ENCODE measurements at places on chromosomes 13 and 19.
A peak's percentile ranks its signal among the peaks of the same experiment; 100 is the strongest.

DNA sequence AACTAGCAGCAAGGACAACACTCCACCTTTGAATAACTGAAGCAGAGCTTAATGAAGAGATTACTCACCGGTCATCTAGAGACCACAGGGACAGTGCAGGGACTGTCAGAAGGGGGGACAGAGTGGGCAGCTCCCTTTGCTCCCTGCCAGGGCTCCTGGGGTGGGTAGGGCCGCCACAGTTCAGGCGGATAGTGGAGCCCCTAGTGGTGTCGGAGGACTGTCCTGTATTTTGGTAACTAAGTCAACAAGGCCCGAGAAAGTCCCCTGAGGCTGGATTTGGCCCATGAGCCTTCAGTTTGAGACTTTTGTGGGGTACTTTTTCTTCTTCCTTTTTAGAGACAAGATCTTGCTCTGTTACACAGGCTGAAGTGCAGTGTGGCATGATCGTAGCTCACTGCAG is 44.6 kb downstream of the GJA3 start:
- DNase-seq = no peak

- no peak for DNase-seq
Measured at GRCh38 chr13:76836311-76836710, 49.9 kb downstream of the KCTD12 start.

DNA sequence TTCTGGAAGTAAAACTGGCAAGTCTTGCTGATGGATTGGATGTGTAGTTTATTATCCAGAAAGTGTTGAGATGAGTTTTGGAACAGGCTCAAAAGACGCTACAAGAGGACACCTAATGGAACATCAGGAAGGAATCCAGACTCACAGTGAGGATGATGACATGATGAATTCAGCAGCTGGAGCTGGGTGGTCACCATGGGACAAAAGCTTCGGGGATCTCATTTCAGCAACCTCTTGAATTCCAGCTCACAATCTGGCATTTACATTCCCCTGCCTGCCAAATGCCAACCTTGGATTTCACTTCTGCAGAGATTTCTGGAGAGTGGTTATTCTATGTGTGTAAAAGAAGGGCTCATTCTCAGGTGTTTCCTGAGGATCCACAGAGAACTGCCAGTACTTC is 288.0 kb upstream of the TMTC4 start:
- no peak for DNase-seq

- DNase-seq = no peak
Measured at GRCh38 chr19:45471931-45472562, 4.3 kb downstream of the FOSB start.

DNA sequence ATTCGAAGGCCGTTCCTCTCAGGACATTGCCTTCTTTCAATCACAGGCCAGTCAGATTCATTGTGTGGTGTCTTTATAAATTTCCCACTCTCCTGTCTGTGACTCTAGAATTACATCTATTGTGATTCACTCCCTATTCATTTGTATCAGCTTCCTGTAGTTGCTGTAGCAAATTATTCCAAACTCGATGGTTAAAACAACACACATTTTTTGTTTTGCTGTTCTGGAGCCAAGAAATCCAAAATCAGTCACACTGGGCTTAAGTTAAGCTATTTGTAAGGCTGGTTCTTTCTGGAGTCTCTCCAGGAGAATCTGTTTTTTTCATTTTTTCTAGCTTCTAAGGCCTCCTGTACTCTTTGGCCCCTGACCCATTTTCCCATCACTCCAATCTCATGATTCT is 1487.0 kb upstream of the SLC10A2 start:
- DNase-seq = no peak

GRCh38 chr13:49533591-49534269 is 38.0 kb downstream of the PHF11 start:
- DNase-seq = no peak

- no peak for DNase-seq
Measured at GRCh38 chr19:10226376-10227025, 4.6 kb downstream of the S1PR2 start.

GRCh38 chr19:47417107-47417745 is 2.1 kb downstream of the MEIS3 start:
- DNase-seq = no peak

GRCh38 chr13:67048084-67048820 is 181.9 kb downstream of the PCDH9 start:
- no peak for DNase-seq

GRCh38 chr19:18423258-18424020 is 4.2 kb downstream of the SSBP4 start:
- DNase-seq = no peak

DNA sequence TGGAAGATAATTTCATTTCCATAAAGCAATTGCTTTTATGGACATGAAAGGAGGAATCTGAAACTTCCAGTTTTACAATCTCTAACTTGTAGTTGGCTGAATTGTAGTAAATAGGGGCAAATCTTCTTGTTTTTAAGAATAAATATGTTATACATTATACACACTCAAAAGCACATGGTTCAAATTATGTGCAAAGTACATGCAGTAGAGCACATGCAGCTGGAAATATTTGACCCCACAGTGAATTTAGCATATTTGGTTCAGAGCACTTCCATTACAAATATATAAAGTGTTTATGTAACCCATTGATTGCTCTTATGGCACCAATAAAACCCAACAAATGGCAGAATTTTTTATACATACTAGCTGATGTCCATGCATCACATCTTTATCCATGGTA is 180.5 kb downstream of the IRS2 start:
- DNase-seq = no peak

DNA sequence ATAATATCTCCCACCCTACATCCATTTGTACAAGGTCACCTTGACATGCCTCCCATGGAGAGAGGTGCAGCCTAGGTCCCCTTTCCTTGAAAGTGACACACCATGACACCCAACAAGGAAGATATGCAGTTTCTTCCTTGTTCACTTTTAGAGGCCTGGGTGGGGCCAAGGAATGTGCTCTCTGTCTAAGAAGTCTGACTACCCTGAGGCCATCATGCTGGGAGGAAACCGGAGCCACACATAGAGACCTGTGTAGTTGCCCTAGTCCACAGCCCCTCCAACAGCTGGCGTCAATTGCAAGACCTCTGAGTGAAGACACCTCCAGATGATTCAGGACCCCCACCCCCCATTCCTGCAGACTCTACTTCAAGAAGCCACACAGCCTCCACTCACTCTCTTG is 11.0 kb downstream of the SYDE1 start:
- no peak for DNase-seq

DNA sequence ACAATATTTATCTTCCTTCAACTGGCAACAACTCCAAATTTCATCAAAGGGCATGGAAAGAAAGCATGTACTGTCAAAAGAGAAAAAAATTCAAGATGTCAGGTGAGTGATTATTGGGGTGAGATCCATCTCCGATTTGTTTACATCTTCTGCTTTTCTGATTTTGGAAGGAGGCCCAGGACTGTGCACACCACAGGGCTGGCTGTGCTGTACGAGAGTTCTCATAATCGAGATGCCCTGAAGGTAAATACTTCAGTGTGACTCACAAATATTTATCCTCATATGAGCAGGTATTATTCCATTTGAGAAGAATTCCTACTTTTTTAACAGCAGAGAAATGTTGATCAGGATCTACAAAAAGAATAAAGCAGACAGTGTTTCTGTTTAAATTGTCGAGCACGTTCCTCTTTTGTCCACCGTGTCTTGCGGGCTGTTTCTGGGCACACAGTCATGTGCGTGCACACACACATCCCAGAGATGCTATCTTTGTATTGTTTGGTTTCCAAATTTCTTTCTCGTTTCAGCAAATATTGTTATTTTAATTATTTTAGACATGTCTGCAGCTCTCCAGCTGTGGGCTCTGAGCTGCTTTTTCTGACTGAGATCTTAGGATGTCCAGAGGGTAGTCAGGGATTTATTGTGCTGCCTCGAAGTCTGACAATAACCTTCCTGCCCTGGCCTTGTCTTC is 103.8 kb downstream of the KL start:
- no peak for DNase-seq

- no peak for DNase-seq
Measured at GRCh38 chr13:32426990-32427851, 709 bp downstream of the N4BP2L1 start.

GRCh38 chr13:51380269-51380668 is 40.8 kb downstream of the SERPINE3 start:
- DNase-seq = no peak

- DNase-seq = no peak
Measured at GRCh38 chr19:29381353-29382203, 144.2 kb upstream of the VSTM2B start.

- DNase-seq = no peak
Measured at GRCh38 chr13:66703597-66703996, 526.5 kb downstream of the PCDH9 start.

DNA sequence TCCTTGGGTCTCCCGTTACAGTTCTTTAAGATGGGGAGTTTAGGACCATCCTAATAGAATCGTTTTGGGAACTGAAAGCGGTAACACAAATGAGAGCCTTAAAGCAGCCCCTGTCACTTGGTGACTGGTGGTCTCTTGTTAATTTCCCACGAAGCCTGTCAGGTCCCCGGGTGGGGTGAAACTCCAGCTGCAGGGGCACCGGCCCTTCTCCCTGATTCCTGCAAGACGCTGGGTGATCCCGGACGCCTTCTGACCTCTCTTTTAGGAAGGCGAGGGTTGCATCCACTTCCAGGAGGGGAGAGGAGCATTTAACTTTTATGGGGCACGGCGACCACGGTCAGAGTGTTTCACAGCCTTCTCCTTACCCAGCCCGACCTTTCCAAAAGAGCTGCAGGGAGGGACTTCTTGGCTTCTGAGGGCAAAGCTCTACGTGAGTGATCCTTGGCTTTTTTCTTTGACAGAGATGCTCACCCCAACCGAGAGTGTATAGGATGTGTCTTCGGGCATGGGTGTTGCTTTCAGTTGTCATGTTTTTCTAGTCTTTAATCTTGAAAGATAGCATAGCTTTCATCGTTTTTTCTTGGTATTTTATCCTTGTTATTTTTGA is 688 bp downstream of the ZNF225 start:
- no peak for DNase-seq

GRCh38 chr13:27997904-27998522 is 9.5 kb upstream of the URAD start:
- DNase-seq = no peak

- no peak for DNase-seq
Measured at GRCh38 chr13:73107970-73108369, 49.2 kb downstream of the KLF5 start.

- peak; percentile 81 for DNase-seq
Measured at GRCh38 chr19:57320180-57321084, at the start of gene ZNF543. Gene ZNF543 (plus strand): TSS chr19:57320472. CDS start chr19:57320854, 382 bp downstream.

DNA sequence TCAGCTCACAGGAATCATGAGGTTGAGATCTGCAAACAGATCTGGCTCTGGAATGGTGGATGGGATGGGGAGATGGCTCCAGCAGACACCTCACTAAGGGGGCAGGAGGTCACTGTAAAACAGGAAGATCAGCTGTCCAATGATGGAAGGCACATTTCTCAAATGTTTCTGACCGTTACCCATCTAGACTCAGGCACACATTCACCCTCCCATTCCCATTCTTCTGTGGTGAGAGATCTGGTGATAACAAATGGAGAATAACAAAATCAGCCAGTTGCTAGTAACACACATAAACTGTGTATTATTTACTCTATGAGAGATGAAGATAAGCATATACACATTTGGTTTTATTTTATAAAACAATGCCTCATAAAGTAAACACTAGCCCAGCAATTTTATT is 235.9 kb downstream of the TSHZ3 start:
- DNase-seq = no peak

DNA sequence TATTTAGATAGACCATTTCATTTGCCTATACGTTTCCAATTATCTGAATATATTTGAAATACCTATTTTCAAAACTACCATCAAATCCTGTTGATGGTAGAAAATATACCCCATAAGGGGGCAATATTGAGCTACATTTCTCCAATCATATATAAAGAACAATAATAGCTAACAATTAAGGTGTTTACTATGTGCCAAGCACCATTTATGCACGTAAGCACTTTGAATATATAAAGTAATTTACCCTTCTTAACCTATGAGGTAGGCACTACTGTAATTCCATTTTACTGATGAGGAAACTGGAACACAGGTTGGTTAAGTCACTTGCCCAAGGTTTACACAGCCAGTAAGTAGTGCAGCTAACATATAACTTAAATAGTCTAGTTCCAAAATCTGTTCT is 79.2 kb downstream of the UBL3 start:
- DNase-seq = no peak

- no peak for DNase-seq
Measured at GRCh38 chr13:33992881-33993336, 175.0 kb downstream of the RFC3 start.

DNA sequence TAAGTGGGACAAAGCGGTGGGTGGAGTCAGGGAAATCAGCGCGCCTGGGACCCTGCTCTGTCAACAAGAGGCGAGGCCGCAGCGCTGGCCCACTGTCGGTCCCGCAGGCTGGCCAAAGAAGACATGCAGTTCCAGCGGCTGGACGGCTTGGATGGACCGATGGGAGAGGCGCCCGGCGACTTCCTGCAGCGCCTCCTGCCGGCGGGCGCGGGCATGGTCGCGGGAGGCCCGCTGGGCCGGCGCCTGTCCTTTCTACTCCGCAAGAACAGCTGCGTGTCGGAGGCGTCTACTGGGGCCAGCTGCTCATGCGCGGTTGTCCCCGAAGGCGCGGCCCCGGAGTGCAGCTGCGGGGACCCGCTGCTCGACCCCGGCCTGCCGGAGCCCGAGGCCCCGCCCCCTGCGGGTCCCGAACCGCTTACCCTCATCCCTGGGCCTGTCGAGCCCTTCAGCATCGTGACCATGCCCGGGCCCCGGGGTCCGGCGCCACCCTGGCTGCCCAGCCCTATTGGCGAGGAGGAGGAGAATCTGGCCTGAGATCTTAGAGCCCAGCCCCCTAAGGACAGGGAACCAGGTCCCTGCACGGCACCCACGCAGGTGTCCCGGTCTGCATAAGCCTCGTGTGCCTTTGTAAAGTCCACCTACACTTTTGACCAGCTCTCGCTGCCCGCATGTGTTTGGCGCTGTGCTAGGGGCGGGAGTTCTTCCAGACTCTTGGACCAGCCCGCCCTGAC is 6.1 kb downstream of the BEST2 start:
- DNase-seq = no peak

- no peak for DNase-seq
Measured at GRCh38 chr19:5947435-5947834, 30.5 kb downstream of the RANBP3 start.

GRCh38 chr13:64248371-64249065 is 2832.9 kb upstream of the PCDH20 start:
- DNase-seq = no peak

DNA sequence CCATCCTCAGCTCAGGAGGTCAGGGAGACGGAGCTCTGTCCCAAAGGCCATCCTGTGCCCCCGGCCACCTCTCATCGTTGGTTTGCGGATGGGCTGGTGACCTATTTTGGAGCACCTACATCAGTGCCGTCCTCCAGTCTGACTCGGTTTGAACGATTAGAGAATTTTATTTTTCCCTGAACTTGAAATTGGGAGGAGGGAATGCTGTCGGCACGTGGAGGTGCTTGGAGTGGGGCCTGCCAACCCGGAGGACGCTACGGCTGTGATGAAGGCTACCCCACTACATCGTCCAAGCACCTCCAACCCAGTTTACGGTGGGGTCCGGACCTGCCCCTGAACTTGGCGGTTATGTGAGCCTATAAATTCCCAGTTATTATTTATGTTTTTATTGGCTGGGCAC is 3.0 kb upstream of the ZNF554 start:
- no peak for DNase-seq

- no peak for DNase-seq
Measured at GRCh38 chr13:112626124-112626523, 38.2 kb upstream of the TUBGCP3 start.

GRCh38 chr13:66558506-66558905 is 671.6 kb downstream of the PCDH9 start:
- DNase-seq = no peak
